ENCODE measurements at places on chromosomes 13 and 19.

DNA sequence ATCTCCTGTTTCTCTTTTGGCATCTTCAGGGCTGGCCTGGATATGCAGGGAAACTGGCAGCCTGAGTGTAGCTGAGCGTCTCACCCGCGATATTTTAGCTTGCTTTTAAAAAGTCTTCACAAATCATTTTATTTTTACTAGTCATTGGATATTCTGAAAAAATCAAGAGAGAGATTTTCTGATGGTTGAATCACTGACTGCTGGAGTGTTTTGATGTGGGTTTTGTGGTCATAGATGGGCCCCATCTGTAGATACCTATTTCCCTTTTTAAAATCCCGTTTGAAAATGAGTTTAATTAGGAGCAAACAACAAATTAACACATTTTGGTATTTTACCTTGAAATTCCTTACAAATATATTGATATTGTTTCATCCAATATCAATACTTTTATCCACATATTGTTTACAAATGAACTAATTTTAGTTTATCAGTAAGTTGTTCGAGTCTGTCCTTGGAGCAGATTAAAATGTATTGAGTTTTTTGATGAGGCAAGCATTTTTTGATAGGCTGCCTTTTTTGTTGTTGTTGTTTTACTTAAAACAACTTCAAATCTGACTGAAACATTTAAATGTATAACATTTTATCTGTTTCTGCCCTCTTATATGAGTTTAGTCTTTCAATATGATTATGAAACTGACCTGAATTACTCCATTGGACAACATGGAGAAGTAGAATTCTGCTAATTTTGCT, 21.5 kb upstream of the OXGR1 start:
- no peak for DNase-seq

GRCh38 chr13:84377106-84377505, 494.8 kb upstream of the SLITRK1 start:
- DNase-seq, result no peak

DNA sequence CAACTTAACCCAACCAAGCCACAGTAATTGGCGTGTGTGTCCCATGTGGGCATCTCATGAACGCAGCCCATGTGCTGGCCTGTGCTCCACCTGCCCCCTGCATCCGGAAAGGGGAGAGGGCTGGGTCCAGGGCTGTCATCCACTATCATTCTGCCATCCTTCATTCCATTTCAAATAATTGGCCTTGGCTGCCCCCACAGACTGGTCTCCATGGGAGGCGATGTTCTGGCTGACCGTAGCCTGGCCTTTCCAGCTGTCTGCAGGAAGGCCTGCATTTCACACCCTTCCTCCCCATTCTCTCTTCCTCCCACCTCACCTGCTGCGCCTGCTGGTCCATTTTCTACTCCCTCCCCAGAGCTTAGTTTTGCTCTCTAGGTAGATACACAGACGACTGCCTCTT, 442.8 kb downstream of the COG6 start:
- DNase-seq, result no peak

DNA sequence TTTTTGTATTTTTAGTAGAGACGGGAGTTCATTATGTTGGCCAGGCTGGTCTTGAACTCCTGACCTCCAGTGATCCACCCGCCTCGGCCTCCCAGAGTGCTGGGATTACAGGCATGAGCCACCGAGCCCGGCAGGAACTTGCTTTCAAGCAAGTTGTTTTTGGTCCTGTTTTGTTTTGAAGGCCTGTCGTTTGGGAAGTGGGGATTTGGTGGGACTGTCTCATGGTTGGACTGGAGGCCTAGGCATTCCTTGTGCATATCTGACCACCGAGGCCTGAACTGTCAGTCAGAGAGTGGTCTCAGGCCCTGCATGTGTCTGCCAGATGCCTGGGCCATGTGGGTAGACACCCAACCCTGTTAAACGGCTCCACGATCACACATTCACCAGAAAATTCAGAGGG, 26.3 kb downstream of the UBXN6 start:
- DNase-seq, result no peak

DNA sequence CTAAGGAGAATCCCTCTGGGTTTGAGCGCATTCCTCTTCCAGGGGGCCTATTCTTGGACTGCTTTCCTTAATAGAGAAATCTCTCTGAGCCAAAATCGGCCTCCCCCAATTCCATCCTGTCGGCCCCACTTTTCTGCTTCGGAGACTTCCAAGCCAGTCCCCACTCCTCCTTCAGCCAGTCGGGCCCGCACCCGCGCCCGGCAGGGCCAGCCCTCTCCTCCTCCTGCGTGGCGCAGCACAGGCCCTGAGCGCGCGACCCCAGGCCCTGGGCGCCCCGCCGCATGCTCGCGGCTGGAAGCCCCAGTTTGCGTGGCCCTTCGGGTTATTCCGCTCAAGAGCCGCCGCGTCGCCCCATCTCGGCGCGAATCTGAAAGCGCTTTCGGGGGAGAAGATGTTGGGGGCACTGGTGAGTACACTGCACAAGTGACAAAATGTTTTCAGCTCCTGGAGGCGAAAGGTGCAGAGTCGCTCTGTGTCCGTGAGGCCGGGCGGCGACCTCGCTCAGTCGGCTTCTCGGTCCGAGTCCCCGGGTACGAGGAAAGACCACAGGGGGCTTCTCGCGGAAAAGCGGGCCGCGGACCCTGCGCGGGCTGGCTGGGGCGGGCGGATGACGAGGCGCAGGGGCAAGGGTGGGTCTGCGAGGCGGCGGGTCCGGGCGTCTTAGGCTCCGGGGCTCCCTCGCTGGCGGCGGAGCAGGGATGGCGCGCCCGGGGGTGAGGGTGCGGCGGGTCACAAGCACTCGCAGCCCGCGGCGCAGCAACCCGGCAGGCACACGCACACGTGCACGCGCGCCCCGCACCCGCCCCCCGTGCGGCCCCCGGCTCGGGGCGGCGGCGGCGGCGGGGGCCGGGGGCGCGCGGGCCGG, at the start of gene IL17D:
Gene IL17D, plus strand, starts transcription at position 785 of the 865 bp plus-strand sequence. CDS start 303 bp downstream, outside the sequence.
- DNase-seq, result peak; percentile 64

- DNase-seq, result no peak
Observed at GRCh38 chr13:73738626-73739025, 395.6 kb downstream of the KLF12 start.

Measured in Peyer's patch (tissue), 4 donors.